ENCODE measurements at places on chromosomes 16 and 17.

GRCh38 chr16:85553436-85554113 lies 59.5 kb upstream of the GSE1 start:
- peak; percentile 29 for DNase-seq

- DNase-seq = no peak
Measured at GRCh38 chr16:27943766-27944165, 119.7 kb downstream of the GSG1L start.

- DNase-seq = no peak
Measured at GRCh38 chr17:8095361-8095760, 7.8 kb upstream of the ALOX12B start.

DNA sequence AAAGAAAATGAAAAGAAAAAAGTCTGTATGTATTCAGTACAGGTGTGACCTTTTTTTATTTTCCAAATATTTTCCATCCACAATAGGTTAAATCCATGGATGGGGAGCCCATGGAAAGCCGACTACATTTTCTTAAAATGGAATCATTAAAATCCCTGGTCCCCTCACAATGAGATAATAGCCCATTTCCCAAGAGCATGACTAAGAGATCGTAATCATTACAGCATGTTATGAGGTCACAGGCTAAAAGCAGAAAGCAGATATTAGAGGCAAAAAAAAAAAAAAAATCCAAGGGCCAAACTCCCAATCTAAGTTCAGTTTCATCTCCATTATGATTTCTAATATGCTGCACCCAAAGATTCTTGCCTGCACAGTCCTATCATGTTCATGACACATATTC lies 44.7 kb downstream of the CYTH1 start:
- no peak for DNase-seq

DNA sequence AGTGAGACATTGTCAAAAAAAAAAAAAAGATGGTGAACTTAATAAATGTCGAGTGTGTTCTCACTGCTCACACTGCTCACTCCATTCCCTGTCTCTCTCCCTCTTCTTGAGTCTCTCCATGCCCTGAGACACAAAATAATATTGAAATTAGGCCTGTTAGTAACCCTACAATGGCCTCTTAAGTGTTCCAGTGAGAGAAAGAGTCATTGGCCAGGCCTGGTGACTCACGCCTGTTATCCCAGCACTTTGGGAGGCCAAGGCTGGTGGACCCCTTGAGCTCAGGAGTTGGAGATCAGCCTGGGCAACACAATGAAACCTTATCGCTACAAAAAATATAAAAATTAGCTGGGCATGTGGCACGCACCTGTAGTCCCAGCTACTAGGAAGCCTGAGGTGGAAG lies 16.2 kb upstream of the CSF3 start:
- DNase-seq = no peak

DNA sequence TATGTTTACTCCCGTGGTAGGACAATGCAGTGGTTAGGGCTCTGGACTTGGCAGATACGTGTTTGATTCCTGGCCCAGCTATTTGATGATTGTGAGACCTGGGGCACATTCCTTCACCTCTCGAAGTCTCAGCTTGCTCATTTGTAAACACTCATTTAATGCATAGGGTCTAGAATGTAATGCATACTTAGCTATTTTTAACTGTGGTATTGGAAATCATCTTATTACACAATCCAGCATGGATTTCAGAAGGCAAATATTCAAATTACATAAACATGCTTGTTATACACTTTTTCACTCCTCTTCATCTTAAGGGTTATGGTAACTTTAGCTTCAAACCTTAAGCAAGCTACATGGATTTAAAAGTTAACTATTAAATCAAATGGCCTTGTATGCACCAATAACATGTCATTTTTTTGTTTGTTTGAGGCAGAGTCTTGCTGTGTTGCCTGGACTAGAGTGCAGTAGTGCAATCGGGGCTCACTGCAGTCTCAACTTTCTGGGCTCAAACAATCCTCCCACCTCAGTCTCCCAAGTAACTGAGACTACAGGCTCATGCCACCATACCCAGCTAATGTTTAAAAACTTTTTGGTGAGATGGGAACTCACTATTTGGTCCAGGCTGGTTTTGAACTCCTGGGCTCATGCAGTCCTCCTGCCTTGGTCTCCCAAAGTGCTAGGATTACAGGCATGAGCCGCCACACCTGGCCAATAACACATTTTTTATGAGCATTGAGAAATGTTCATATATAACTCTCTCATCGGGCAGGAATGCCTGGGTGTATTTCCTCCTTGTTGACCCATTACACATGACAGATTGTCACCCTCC lies 52.5 kb downstream of the VAT1L start:
- no peak for DNase-seq
